ENCODE measurements at places on chromosomes 13 and 19.

DNA sequence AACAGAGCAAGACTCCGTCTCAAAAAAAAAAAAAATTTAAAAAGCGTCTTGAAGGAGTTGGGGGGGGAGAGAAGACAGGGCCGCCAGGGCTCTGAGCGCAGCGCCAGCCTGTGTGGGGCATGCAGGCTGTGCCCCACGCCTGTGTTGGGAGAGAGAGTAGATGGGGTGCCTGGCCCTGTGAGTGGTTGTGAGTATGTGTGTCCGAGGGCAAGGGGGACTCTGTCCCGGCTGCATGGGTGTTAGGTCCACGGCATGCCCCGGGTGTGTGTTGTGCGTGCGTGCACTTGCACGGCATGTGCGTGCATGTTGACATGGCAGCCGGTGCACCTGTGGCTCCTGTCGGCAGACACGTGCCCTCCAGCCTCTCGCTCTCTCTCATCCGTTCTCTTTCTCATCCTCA, 3.4 kb downstream of the MAP2K7 start:
- DNase-seq, result no peak

GRCh38 chr19:47309608-47310007, at the start of gene C5AR1:
Gene C5AR1, plus strand, starts transcription at chr19:47309861. Its CDS starts 35 bp downstream, at chr19:47309896.
- DNase-seq, result no peak

DNA sequence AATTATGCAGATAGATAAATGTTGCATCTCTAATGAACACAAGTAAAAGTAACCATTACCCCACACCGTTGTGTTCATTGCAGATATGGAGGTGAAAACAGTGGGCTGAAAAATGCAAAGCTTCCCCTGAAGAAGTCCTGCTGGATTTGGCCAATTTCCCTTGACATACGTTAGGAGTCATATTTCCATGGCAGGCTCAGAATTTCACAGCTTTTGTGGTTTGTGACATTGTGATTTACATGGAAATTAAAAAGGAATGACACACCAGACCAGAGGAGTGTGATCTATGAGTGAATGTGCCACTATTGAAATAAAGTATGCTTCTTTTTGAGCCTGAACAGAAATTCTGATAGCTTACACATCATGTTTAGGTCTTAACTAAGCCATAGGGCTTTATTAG, 221.1 kb upstream of the TMTC4 start:
- DNase-seq, result no peak

DNA sequence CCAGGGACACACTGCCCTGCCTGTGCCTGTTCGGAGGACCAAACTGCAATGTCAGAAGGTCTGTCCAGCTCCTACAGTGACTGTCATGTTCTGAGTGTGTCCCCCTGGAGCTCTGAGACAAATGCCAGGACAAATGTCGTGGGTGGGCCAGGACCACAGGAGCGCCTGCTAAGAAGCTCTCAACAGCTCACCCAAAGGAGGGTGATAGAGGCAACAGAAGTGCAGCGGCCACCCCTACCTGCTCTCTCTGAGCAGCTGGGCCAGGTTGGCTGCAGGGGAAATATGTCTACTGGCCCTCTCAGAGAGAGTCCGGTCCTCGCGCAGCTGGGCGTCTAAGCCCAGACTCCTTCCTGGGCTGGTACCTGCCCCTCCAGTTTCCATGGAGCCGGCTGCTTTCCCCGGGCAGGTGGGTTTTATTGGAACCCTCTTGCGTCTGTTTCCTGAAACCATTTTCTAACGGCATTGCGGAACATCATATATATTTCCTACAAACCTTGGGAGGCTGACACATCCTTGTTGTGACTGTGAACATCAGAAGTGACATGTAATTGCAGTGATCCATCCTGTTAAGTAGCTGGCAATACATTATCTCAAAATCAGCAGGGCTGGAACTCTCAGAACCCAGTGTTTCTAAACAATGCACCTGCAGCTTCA, 78.1 kb downstream of the CHST8 start:
- DNase-seq, result no peak

DNA sequence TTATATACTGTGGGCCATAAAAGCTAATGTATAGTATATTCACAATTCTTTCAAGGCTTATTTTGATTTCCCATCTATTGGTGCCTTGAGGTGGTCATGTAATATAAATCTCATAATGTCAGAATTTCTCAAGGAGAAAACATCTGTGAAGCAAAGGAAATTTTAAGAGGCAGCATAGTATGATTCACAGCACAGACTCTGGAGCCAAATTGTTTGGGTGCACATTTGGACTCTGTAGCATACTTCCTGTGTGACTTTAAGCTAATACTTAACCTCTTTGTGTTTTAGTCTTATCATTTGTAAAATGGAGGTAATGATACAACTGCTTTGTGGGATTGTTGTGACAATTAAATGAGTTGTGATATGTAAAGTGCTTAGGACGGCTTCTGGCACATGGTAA, 67.6 kb downstream of the PIBF1 start:
- DNase-seq, result no peak

DNA sequence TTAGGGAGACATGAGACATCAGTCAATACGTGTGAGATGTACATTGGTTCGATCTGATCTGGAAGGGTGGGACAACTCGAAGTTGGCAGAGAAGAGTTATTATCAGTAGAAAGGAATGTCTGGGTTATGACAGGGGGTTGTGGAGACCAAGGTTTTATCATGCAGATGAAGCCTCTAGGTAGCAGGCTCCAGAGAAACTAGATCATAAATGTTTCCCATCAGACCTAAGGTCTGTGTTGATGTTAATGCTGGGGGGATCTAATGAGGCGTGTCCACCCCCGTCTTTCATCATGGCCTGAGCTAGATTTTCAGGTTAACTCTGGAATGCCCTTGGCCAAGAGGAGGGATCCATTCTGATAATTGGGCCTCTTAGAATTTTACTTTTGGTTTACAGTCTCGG, 187.0 kb upstream of the KL start:
- DNase-seq, result no peak

- no peak for DNase-seq
Observed at GRCh38 chr13:48263196-48263595, 30.2 kb downstream of the ITM2B start.

DNA sequence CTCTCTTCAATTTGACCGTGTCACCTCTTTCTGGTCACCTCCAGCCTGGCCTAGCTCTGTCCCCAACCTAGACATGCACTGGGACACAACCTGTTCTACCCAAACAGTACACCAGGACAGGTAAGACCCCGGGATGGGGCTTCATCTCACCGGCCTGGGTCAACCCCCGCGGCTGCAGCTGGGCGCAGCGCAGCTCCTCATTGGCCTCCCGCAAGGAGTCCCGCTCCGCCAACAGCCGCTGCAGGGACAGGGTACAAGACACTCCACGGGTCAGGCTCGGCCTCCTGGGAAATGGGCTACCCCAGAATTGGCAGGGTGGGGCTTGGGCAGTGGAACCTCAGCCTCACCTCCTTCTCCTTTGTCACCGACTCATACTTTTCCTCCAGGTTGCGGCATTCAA, 7.7 kb downstream of the HOOK2 start:
- no peak for DNase-seq

GRCh38 chr19:45324349-45324907, 1.8 kb upstream of the CKM start:
- no peak for DNase-seq

DNA sequence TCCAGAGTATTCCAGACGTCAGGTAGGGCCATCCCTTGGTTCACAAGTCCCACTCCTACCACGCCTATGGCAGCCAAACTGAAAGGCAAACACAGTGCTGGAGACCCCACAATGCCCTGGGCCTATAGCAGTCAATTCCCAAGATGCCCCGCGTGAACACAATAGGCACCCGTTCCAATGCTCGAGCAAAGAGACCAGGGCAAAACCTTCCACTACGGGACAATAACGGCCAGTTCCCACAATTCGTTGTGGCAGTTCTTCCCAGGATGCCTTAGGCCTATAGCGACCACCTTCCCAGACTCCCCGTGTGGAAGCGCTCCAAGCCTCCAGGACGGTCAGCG, 538 bp downstream of the ZNF428 start:
- DNase-seq, result no peak

- DNase-seq, result no peak
Observed at GRCh38 chr19:19226663-19227062, 14.9 kb downstream of the NCAN start.

- peak; percentile 11 for DNase-seq
Observed at GRCh38 chr13:67736646-67737420, 506.7 kb upstream of the PCDH9 start.

- DNase-seq, result no peak
Observed at GRCh38 chr19:48565090-48565489, 13.1 kb downstream of the SULT2B1 start.

GRCh38 chr19:32318884-32319520, 26.4 kb upstream of the ZNF507 start:
- peak; percentile 21 for DNase-seq

GRCh38 chr13:25802579-25802978, 249.2 kb downstream of the SHISA2 start:
- DNase-seq, result no peak

- no peak for DNase-seq
Observed at GRCh38 chr13:113952151-113952982, 21.5 kb downstream of the C13orf46 start.

GRCh38 chr13:112769615-112770014, 79.8 kb downstream of the ATP11A start:
- no peak for DNase-seq

DNA sequence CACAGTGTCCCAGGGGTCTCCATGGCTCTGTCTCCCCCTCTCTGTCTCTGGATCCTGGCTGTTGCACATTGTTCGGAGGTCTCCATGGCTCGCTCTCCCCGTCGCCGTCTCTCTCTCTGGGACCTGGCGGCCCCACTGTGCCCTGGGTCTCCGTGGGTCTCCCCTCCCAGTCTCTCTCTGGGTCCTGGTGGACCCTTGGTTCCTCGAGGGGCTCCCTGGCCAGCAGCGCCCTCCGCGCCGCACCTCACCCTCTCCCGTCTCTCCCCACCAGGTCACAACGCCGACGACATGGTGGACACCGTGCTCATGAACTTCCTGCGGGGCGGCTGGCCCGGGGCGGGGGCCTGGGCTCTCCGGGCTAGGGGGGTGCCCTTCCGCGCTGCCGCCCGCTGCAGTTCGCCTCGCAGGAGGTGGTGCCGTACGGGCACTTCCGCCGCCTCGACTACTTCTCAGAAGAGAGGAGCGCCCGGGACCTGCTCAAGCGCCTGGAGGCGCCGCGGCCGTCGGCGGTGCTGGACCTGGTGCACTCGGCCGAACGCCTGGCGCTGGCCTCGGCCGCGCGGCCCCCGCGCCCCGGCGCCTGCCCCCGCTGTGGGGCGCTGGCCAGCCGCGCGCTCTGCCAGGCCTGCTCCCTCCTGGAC, 29.1 kb downstream of the SIGLEC5 start:
- no peak for DNase-seq

GRCh38 chr13:99363949-99364348, 56.8 kb upstream of the GPR183 start:
- DNase-seq, result no peak

DNA sequence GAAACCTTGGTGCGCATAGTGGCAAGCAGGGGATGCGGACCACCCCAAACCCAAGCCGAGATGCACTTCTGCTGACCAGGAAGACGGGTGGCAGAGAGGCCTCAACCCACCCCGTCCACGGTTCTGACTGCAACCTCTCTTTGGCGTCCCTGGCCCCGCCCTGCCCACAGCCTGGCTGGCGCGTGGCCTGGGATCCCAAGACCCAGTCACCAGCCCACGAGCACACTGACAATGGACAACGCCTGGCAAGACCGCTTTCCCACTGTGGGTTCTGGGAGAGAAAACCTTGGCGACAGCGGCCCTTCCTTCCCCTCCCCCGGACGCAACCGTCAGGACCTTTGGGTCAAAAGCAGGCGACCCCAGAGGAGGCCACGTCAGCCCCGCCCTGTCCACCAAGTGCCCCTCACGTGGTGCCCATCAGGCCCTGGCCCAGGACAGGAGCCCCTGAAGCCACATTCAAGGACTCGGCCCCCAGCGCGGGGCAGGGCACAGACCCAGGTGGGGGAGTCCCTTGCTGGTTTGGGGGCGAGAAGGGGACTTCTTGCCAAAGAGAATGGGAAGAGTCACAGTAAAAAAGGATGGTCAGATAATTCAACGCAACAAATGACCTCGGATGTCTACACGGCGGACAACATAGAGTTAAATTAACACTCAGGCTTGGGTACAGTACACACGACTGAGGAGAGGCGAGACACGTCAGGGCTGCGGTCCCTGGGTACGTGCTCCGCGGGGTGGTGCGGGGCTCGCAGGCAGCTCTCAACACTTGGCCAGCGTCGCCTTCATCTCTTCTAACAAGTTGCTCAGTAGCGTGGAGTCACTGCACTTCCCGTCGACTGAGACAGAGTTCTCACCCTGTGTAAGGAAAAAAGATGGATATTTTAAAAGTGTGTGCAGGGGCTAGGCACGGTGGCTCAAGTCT, 5.0 kb downstream of the IZUMO4 start:
- no peak for DNase-seq

DNA sequence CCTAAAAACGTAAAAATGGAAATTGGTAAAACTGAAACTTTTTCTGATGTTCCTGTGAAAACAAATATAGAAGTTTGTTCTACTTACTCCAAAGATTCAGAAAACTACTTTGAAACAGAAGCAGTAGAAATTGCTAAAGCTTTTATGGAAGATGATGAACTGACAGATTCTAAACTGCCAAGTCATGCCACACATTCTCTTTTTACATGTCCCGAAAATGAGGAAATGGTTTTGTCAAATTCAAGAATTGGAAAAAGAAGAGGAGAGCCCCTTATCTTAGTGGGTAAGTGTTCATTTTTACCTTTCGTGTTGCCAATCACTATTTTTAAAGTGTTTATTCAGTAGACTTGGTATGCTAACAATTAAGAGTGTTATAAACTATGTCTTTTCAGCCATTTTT, 25.6 kb downstream of the BRCA2 start:
- DNase-seq, result no peak

- no peak for DNase-seq
Observed at GRCh38 chr13:63206461-63206860, 1790.8 kb upstream of the PCDH20 start.

DNA sequence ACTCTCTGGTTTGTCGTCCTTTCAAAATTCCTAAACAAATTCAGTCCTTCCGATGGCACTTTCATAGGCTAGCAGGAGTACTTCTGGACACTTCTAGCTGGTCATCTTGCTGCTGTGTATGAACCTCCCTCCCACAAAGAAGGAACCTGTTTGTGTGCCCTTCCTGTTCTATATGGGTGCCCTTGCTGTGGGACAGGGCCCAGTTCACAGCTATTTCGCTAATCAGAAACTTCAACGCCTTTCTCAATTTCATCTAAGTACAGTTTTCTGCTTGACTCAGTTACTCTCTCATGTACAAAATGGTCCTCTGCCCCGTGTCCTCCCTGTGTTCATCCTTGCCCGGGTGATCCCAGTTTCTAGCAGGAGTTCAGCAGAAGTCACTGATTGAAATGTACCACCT, 96.1 kb downstream of the STARD13 start:
- no peak for DNase-seq

Measured in cerebellar cortex (tissue), 1 donor.